Thoracic aorta (tissue), 2 donors: ENCODE measurements at places on chromosomes 2 and 18. TPM values are rescaled to one million over a fixed set of nuclear protein-coding genes. Genes with fewer than 3 reads are reported as not detected.

ERMN gene
- total RNA-seq: 1.3 TPM

GRCh38 chr2:9178110-9178903, 28.3 kb upstream of the ASAP2 start:
- peak overlapping the region; percentile 25 for H3K4me3 ChIP-seq
- peaks cover 57% of the 10 kb centered on the region for H3K4me1 ChIP-seq
- no peaks in the 10 kb centered on the region for H3K27me3 ChIP-seq
- H3K27ac ChIP-seq: peak overlapping the region; percentile 90
- no peak for DNase-seq
- H3K36me3 ChIP-seq: no peaks in the 10 kb centered on the region

DNA sequence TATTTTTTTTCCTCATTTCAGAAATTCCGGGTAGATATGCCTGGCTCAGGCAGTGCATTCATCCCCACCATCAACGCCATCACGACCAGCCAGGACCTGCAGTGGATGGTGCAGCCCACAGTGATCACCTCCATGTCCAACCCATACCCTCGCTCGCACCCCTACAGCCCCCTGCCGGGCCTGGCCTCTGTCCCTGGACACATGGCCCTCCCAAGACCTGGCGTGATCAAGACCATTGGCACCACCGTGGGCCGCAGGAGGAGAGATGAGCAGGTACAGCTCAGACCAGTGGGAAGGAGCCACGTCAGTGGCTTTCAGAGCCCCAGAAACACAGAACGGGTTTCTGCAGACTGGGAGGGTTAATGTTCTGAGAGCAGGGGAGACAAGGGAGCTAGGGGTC, 11.4 kb downstream of the FOSL2 start:
- H3K27me3 ChIP-seq: no peaks in the 10 kb centered on the region
- peaks cover 90% of the 10 kb centered on the region for H3K4me1 ChIP-seq
- H3K27ac ChIP-seq: no peak overlapping the region
- H3K4me3 ChIP-seq: no peak overlapping the region

- H3K27ac ChIP-seq: no peak overlapping the region
- DNase-seq: no peak
- H3K36me3 ChIP-seq: no peaks in the 10 kb centered on the region
- no peaks in the 10 kb centered on the region for H3K4me1 ChIP-seq
- no peak overlapping the region for H3K4me3 ChIP-seq
These were observed 141.9 kb downstream of the MTCL1 start for GRCh38 chr18:8847066-8847755.

DNA sequence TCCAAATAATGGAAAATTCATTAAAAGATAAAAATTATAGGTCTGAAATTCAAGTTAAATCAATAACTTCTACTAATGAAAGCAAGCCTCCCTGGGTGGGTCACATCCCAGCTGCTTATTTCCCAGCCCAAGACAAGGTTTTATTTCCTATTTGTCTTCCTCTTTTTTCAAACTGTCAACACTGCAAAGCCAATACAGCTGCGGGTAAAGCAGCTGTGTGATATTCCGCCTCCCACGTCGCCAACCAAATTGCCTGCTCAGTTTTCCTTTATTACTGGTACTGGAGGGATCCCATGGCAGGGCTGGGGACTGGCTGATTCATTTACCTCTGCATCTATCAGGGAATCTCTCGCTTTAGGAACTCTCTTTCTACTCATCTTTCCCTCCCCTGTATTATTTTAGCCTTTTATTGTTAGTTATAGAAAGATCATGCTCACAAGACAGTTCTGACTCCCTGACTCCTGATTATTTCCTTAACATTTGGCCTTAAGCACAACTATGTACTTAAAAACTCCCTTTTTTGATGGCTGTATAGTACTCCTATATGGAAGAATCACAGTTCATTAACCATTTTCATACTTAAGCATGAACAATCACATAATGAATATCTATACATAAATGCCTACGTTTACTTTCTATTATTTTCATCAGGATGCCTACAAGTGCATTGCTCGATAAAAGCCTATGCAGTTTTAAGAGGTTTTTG, 253.1 kb downstream of the CDCA7 start:
- H3K36me3 ChIP-seq: no peaks in the 10 kb centered on the region
- H3K4me1 ChIP-seq: no peaks in the 10 kb centered on the region
- no peak for DNase-seq
- no peak overlapping the region for H3K4me3 ChIP-seq
- no peaks in the 10 kb centered on the region for H3K27me3 ChIP-seq
